ENCODE measurements at places on chromosomes 5 and 9.

DNA sequence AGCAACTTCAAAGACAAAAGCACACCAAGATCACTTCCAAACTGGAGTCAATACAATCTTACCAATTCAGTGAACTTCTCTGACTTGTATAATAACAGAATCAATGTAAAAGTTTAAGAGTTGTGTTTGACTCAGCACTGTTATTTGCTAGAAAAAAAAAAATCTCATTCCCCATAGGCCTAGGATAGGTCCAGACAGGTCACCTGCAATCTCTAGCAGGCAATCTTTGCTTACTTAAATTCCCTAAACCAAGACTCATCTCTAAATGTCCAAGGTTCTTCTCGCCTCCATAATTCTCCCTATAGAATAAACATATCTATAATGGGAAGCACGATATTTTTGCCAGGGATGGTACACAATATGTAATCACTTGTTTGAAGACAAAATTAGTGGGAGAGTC is 2.5 kb downstream of the FAM169A start:
- no peak for DNase-seq

- no peak for DNase-seq
Measured at GRCh38 chr5:89289604-89290003, 406.6 kb upstream of the MEF2C start.

GRCh38 chr9:126417043-126417442 is 90.4 kb downstream of the MVB12B start:
- no peak for DNase-seq

DNA sequence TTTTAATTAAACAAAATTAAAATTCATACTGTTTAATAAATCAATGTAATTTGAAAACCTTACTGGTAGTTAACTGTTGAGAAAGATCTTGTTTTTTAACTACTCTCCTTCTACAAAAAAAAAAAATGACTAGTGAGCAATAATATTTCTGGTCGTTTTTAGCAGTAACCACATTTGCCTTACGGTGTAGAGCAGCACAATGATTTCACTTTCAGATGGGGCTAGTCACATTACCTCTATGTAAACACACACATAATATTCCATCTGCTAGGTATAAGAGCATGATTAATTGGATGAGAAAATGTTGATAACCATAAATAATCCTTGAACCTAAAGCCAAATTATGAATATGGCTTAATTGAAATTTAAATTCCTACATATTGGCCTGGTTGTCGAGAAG is 198.1 kb downstream of the CHSY3 start:
- no peak for DNase-seq

GRCh38 chr5:79857714-79858409 is 133.2 kb downstream of the MTX3 start:
- peak; percentile 82 for DNase-seq

- DNase-seq: no peak
Measured at GRCh38 chr5:13976867-13977830, 32.7 kb upstream of the DNAH5 start.

DNA sequence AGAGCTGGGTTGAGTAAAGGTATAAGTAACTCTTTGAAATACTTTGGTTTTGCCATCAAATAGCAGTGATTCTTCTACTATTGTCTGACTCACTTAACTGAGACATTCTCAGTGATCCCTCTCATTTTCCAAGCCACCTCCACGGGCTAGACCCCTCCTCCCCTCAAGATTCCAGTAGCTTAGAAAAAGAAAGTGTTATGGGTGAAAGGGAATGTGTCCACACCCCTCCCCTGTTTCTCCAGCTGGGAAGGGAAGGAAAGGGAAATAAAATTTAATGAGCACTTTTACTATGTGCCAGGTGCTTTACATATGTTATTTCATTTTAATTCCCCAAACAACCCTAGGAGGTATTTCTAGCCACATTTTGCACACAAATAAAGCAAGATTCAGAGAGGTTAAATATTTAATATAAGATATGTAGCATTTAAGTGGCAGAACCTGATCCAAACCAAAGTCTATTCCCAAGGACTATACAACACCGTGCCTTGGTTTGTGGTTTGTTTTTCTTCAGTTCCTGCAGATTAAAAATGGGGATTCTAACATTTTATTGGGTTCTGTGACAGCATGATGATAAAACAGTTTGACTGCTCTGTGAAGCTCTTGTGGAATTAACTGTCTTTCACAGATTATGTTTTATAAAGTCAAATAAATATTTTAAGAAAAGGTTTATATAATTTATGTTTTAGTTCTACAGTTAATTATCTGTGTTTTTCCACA is 135.9 kb downstream of the ZSWIM6 start:
- no peak for DNase-seq

GRCh38 chr5:88719434-88719833 is 163.6 kb downstream of the MEF2C start:
- no peak for DNase-seq

DNA sequence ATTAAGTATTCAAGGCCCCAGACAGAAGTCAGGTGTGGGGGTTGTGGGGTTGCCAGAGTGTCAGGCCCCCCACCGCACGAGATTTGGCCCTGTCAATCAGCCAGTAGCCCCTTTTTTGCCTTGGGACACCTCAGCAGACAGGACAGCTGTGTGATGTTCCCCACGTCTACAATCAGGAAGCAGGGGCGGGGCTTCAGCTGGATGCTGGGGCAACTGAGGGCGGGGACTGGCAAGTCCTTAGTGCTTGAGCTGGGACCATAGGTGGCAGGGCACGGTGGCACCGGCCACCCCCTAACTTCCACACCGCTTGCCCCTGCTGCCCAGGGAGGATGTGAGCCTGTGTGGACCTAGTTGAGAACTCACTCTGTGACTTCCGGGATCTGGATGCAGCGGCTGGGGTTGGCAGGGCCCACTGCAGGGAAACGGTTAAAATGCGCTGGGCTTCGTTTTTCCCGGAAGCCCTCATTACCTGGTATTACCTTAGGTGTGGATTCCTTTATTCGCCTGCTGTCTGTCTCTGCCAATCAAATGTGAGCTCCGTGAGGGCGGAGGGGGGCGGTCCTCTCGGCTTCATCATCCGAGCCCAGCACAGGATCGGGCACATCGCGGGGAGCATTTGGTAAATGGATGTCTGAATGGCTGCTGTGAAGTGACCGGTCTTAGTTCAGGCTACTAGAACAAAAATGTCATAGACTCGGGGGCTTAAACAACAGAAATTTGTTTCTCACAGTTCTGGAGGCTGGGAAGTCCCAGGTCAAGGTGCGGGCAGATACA is 7.5 kb upstream of the GTF3C5 start:
- peak; percentile 27 for DNase-seq

GRCh38 chr5:117486879-117487391 is 912.3 kb upstream of the SEMA6A start:
- DNase-seq: no peak

DNA sequence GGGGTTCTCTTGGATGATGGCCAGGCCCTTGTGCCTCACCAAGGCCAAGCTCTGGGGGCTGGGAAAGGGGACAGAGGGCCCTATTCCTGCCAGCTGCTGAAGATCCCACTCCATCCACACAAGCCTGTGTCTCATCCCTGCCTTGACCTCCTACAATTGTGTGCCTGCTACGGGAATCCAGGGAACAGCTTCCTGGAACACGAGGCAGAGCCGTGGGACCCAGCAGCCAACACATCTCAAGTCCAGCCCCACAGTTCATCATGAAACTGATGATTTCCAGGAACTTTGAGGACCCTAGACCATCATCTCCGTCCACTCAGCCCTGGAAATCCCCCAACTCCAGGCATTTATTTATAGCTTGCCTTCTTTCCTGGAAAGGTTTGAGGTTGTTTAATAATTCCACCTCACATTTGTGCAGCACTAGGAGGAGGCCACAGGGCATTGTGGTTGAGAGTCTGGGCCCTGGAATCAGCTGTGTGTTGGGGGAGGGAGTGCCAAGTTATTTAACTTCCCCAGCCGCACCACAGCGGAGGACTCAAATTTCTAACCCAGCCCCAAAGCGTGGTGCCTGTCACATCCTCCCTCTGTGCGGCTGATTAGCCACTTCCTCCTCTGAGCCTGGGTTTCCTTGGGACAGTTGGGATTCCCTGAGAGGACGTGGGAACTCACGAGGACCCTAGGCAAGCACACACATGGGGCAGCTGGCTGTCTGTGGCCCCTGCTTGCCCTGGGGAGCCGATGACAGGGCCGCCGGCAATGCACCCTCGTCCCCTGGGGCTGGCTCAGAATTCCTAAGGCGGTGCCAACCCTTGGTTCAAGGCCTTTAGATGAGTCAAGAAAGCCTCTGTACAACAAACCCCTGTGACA is 58.2 kb upstream of the GGTA1 start:
- DNase-seq: no peak

DNA sequence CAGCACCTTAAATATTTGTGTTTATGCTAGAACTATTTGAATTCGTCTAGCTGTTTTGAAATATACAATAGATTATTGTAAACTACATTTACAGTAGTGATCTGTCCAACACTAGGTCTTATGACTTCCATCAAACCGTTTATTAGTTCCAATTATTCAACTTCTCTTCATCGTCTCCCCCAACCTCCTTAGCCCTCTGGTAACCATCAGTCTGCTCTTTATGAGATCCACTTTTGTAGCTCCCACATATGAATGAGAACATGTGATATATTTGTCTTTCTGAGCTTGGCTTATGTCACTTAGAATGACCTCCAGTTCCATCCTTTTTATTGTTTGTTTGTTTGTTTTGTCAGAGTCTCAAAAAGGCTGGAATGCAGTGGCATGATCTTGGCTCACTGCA is 11.8 kb downstream of the DMXL1 start:
- DNase-seq: no peak

DNA sequence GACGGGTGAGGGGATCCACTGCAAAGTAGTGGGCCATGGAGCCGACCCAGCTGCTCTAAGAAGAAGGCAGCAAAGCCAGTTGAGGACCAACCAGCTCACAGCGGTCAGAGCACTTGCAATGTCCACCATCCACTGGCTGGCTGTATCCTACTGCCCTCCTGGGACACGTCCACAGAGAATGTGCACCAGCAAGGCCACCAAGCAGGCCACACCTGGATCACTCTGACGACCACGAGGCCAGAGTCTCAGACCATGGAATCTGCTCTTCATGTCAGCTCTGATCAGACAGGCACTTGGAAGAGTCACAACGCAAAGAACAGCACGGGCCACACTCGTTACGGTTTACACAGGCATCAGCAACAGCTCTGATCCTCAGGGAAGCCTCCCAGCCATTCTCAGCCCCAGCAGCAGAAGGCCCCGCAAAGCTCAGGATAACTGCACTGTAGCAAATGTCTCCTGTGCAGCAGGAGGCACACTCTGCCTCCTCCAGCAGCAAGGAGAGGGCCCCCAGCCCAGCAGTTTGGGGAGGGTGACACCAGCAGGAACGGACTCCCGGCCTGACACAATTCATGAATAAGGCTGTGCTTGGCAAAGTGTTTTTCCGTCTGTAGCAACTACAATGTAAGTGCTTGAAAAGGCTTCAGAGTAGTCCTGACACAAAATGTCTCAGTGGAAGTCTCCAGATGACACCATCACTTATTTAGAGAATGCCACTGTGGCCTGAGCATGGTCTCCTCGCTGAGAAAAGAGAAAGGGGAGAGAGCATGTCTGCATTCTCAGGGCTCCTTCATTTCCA is 15.7 kb downstream of the SEMA4D start:
- DNase-seq: no peak

- DNase-seq: no peak
Measured at GRCh38 chr9:135570456-135570855, 8.9 kb downstream of the PAEP start.

- DNase-seq: peak; percentile 21
Measured at GRCh38 chr9:129352146-129352865, 174.2 kb upstream of the IER5L start.

GRCh38 chr9:86368871-86369521 is 14.8 kb upstream of the TUT7 start:
- DNase-seq: no peak
